ENCODE measurements at places on chromosomes 3 and 15.

DNA sequence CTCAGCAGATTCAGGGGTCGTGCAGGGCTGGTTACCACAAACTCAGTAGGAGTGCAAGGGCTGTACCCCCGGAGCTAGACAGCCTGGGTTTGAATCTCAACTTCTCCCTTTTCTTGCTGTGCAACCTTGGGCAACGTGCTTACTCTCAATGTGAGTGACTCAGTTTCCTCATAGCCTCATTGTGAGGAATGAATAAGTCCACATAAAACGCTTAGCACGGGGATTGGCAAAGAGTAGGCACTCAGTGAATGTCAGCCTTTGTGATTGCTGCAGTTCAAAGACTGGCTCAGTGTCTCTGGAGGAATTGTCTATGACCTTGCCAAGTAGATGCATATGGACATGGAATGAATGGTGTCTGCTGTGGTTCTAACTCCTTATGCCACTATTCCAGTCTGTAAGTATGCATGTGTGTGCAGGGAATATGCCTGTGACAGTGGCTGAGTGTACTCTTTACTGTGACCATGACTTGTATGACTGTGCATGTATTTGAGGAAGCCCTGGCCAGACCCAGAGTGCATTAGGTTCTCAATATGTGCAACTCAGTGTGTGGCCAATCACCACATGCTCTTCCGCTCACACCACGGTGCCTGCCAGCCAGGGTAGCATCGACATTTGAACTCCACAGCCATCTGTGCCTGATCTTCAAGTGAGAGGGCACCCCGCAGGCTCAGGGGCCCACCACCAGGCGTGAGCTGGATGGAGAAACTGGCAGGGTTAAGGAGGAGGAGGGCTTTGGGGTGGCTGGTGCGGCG lies 900 bp upstream of the HYAL3 start:
- DNase-seq: peak; percentile 45

- DNase-seq: no peak
Measured at GRCh38 chr3:121491683-121492320, 54.0 kb downstream of the POLQ start.

DNA sequence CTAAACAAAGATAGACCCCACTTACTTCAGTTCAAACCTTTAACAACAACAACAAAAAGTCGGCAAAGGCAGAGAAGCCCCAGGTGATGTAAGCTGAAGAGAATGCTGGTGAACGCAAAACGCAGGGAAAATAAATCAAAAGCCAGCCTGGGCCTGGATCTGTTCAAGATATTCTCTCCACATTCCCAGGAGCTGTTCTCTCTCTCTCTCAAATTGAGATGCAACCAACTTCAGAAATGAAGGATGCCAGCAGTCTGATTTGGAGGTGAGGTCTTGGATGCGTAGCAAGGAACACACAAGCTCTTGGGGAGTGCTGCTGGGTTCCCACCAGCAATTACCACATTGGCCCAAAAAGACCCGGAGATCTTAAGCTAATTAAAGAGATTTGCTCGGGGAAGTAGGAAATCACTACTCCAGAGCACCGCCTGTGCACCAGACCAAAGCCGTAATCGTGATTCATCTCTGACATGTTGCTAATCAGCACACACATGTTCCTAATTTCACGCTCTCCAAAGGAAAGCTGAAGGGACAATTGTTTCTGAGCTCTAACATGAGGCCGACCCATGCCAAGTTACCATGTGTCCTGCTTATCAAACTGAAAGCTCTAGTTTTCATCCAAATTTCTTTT lies 37.1 kb downstream of the IL17RD start:
- DNase-seq: peak; percentile 36

DNA sequence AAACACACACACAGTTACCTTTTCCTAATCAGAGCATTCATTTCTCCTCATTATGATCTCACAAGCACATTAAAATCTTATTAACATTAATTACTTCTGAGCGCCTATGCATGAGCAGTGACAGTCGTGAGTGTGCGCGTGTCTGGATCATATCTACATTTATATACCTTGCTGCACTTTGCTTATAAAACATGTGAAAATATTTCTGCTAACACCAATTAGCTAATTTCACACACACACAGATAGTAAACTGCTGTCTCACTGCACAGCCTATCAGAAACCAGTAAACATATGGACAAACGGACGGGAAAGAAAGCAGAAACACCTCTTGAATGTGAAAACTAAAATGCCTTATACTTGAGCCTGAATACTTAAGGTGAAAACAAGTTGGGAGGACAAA lies 64.8 kb downstream of the ZBTB20 start:
- no peak for DNase-seq

GRCh38 chr3:13671482-13672233 lies 122.7 kb downstream of the FBLN2 start:
- DNase-seq: no peak

- no peak for DNase-seq
Measured at GRCh38 chr15:42119446-42119760, 25.0 kb upstream of the PLA2G4D start.

DNA sequence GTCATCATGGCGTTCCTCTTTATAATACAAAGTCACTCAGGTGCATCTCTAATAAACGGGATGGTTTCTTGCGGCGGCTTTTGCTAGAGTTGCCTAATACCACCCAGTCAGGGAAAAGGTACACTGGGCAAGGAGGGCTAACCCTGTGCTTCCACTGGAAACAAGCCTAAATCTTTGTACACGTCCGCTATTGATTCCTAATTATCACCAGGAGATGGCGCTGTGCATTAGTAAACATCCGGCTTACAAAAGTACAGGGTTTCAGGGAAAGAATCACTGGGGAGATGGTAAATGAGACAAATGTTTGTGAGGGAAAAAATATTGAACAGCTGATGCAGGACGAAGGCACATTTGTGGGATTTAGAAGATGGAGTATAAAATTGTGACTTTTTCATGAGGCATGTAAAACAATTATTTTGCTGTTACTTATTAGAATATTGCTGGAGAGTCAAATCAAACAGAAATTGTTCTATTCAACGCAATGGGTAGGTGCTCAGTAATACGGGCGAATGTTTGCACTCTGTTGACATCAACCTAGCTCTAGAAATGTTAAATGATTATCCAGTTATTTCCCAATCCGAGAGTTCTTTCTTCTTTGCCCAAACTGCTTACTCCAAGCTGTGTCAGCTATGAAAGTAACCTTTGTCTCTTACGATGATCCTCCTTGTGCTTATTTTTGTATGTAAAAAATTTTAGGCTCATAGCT lies 50.6 kb downstream of the GMNC start:
- DNase-seq: peak; percentile 66

- DNase-seq: peak; percentile 77
Measured at GRCh38 chr3:4866866-4867265, 112.4 kb upstream of the BHLHE40 start.

DNA sequence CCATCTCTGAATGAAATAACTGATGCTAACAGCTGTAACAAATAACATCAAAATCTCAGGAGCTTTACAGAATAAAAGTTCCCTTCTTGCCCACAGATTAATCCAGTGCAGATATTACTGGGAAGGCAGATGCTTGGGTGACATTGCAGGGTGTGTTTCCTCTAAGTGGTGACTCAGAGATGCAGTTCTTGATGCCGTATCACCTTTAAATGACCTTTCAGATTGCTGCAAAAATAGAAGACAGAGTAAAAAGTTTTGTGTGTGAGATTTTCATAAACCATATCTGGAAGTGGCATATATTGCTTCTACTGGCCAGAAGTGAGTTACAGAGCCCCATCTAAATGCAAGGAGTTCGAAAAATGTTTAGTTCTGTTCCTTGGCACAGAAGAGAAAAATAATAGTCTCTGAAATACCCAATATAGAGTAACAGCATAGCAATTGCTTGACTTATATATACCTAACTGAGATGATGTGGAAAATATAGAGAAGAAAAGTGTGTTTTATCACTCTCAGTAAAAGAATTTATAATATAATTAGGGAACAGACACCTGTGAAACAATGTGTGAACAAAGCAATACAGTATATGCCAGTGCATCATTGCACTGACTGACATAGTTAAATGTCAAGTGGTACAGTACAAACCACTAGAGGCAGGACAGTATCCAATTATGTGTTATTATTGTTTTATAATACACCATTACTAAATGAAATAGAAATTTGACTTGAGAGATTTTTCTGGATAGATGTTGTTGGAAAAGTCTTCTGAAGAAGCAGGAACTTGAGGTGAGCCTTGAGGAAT lies 430.7 kb upstream of the CBLB start:
- peak; percentile 23 for DNase-seq

GRCh38 chr15:58758141-58758540 lies 8.6 kb upstream of the ADAM10 start:
- DNase-seq: peak; percentile 31

DNA sequence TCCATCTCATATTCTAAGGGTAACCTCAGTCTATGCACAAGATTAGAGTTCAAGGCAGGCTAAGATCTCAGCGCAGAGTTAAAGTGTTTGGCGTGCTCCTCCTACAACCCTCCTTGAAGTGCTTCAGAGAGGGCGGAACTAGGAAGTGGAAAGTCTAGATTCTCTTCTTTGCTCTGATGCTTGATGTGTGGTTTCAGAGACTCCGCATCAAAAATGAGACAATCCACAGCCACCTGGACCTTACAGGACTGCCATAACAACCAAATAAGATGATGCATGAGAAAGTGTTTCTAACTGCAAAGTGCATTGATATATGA lies 161.3 kb upstream of the ATP11B start:
- DNase-seq: no peak

- DNase-seq: no peak
Measured at GRCh38 chr3:46194868-46195553, 13.1 kb downstream of the CCR1 start.

DNA sequence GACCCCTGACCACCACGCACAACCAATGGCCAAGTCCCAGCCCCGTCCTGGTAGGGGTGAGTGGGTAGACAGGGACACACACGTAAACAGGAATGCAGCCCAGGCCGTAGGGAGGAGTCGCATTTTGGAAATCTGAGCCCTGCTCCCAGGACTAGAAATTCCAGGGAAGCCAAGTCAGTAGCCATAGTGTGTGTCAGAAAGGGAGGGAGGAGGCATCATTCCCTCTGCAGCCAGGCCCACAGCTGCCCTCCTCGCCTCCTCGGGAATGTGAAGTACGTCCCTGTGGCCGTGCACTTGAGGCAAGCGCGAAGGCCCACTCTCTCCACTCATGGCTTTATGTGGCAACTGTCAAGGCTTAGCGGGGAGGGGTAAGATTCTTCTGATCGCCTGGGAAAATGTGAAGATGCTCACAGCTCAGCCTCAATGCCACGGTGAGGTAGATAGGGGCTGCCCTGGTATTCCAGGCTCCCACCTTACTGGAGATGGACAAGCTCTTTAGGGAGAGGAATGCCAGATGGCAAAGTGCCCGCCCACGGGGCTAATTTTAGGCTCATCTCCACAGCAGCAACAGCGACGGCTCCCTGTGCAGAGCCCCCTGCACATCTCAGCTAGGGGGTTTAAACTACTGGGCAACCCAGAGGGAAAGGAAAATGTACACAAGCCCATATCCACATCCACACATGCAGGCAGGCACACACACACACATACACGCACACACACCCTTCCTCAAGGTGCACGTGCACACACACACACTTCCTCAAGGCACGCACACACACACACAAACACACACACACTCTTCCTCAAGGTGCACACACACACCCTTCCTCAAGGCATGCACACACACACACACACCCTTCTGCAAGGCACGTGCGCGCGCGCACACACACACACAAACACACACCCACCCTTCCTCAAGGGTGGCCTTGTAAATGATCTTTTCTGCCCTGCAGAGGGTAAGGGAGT lies 65.5 kb downstream of the ADCY5 start:
- DNase-seq: no peak

- no peak for DNase-seq
Measured at GRCh38 chr3:184368586-184369183, 7.2 kb downstream of the POLR2H start.

DNA sequence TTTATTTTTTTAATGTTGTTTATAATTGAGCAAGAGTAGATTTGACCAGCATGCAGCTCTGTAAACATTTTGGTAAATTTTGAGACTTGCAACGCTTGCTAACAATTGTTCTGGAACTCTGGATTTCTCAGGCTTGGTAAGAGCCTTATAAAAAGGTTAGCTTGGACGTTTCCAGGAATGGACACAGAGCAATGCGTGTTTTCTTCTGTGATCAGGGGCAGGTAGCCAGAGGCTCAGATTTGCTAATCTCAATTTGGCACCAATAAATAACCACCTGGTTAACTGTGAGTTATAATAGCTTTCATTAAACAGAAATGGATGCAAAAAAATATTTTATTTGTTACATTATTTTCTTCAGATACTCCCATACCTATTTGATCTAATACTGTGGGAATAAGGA lies 39.8 kb downstream of the CADM2 start:
- no peak for DNase-seq

DNA sequence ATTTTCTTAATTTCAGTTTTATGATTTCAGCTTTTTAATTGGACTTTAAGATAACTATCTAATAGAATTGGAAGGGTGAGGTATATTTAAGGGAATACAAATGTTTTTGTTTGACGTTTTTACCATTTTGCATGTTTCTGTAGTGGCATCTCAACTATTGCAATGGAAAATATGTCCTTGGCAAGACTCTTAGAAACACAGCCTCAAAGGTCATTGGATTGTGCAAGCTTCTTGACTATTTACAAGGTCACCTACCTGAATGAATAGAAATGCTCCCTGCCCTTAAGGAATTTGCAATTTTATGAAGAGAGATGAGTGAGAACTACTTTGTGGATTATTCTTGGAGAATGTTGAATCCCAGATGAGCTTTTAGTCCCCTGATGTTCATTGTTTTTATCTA lies 43.1 kb downstream of the ITPR1 start:
- DNase-seq: no peak

DNA sequence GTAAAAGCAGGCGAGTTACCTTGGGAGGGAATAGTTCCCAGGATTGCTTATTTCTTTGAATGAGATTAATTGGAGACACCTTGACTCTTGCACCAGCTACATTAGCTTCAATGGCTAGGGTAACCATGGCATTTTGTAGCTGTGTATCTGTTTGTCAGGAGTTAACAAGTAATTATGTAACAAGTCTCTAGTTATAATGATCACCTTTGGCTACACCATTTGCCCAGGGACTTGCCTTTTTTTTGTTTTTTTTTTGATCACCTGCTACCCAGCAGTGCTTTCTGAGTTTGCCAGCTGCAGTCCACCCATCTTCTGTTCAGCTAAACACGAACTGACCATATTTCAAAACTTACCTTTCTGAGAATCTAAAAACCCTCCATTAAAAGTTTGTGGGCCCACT lies 2.2 kb downstream of the MED12L start:
- DNase-seq: no peak

GRCh38 chr3:194756460-194756779 lies 70.7 kb downstream of the FAM43A start:
- no peak for DNase-seq

GRCh38 chr15:69755551-69756310 lies 303.1 kb downstream of the RPLP1 start:
- DNase-seq: peak; percentile 44

- DNase-seq: no peak
Measured at GRCh38 chr3:184379358-184380184, at the start of gene CHRD. Gene CHRD, plus strand, starts transcription at chr3:184380054. Its CDS starts 265 bp downstream, at chr3:184380319.

GRCh38 chr15:25735550-25736384 lies 127.4 kb downstream of the ATP10A start:
- DNase-seq: no peak

GRCh38 chr3:49470714-49471420 lies 800 bp downstream of the DAG1 start:
- peak; percentile 35 for DNase-seq

- no peak for DNase-seq
Measured at GRCh38 chr3:110925798-110926197, 145.8 kb upstream of the NECTIN3 start.
